ENCODE measurements at places on chromosomes 7 and 10.

DNA sequence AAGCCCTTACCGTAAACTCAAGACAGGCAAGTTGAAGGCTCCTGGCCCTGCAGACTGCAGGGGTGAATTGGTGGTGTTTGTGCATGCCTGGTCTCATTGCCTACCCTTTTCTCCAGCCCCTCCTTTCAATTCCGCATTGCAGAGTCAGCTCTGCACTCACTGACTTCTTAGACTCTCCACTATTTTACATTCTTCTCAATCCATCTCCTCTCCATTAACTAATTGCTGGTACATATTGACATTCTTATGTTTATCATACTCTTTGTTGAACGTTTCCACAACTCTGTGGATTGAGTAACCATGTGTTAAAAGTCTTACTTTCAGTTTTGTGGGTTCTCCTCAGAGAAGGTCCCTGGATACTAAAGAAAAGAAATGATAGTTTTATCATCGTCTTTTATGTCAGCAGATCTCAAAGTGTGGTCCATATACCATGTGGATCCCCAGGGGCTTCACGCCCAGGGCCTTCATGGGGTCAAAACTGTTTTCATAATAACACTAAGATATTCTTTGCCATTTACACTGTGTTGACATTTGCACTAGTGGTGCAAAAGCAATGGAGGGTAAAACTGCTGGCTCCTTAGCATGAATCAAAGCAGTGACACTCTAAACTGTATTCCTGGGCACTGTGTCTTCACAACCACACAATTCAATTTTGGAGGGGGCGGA is 135.4 kb upstream of the FZD1 start:
- no peak for DNase-seq

GRCh38 chr10:96208946-96209345 is 62.4 kb downstream of the BLNK start:
- no peak for DNase-seq

- DNase-seq = no peak
Measured at GRCh38 chr10:62728479-62728878, 76.0 kb upstream of the ADO start.

- no peak for DNase-seq
Measured at GRCh38 chr10:130246113-130246512, 109.9 kb downstream of the GLRX3 start.

- no peak for DNase-seq
Measured at GRCh38 chr7:4068286-4068685, 613.8 kb upstream of the FOXK1 start.

- DNase-seq = no peak
Measured at GRCh38 chr7:15889507-15889906, 203.0 kb upstream of the MEOX2 start.

DNA sequence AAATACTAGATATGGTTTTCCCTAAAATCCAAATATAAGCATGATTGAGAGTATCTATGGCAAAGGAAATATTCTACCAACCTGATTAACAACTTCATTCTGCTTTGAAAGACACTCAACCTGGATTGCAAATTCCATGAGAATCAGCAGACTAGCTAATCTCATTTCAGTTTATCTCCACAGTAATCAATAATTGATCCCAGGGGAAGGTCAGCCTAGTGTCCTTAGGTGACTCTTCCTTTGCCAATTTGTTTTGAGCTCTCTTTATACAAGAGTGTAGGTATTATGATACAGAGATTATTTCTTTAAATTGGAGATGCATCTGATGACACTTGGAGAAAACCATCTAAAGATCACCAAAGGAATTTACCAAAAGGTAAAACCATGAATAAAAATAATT is 100.3 kb downstream of the GRM8 start:
- no peak for DNase-seq

GRCh38 chr10:132162021-132162531 is 24.7 kb upstream of the DPYSL4 start:
- DNase-seq = no peak

DNA sequence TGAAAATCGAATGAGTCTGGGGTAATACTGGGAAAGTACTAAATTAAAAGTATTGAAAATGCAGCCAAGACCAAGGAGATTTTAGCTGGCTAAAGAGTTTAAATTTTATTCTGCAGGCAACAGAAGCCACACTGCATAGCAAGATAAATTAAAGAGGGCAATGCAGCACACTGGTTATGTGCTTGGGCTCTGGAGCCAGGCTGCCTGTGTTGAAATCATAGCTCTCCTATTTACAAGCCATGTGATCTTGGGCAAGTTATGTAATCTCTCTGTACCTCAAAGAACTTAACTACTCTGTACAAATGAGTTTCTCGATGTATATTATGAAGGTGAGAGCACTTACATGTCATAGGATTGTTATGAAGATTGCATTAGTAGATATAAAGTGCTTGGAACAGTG is 9.9 kb downstream of the SLC25A13 start:
- no peak for DNase-seq

- no peak for DNase-seq
Measured at GRCh38 chr7:55641811-55642210, 69.5 kb upstream of the VOPP1 start.

DNA sequence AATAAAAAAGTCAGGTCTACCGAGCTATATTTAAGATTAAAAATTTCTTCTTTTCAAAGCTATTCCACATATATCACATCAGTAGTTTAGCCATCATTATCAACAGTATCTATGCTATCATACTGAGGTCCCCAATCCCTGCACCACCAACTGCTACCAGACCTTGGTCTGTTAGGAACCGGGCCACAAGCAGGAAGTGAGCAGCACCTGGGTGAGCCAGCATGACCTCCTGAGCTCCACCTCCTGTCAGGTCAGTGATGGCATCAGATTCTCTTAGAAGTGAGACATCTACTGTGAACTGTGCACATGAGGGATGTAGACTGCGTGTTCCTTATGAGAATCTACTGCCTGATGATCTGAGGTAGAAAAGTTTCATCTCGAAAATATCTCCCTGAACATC is 632.1 kb upstream of the KCND2 start:
- DNase-seq = no peak

GRCh38 chr7:55427800-55428199 is 62.7 kb downstream of the LANCL2 start:
- no peak for DNase-seq

- no peak for DNase-seq
Measured at GRCh38 chr10:95675403-95676116, 18.2 kb downstream of the TCTN3 start.

DNA sequence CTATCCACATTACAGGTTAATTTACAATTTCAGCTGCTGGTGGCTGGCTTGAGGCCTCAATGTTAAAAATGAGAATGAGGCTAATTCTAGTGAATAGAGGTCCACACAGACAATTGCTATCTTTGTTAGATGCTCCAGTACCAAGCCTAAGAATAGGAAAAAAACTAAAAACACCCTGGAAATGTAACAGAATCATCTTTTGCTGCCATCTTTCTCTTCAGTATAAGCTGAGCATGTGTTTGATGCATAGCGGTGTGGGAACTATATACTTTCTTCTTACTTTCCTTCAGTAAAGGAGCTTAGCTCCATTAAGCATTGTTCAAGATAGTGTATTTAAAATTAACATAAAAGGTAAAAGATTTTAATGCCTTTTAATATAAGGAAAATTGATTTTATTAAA is 5.6 kb downstream of the TMEM229A start:
- no peak for DNase-seq

DNA sequence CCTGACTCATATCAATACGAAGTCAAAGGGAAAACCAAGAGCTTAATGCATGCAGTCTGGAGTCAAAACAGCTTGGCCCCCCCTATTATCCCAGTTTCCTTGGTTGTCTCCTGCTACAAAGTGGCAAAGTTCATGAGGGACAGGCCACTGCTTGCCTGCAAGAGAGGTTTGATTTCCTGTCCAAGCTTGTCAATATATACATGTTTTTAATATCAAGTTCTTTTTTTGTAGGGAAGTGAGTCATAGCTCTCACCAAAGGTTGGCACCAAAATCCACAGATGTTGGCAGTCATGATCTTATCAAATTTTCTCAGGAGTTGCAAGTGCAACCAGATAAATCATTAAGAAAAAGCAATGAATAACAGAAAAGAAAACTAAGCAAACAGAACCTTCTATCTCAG is 176.8 kb downstream of the COBL start:
- no peak for DNase-seq

DNA sequence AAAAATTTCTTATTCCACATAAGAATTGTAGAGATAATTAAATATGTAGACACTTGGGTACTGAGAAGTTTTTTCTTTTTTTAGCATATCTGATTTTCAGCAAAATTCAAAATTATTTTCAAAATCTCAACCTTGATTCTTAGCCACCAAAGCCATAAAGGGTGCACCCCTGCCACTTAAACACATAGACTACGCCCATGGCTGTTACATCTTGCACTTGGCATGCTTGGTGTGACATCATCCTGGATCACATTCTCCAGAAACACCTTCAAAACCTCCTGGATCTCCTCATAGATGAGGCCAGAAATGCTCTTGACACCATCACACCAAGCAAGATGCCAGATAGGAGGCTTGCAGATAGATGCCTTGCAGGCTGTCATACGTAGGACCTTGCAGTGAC is 89.1 kb upstream of the KLF14 start:
- no peak for DNase-seq

- DNase-seq = no peak
Measured at GRCh38 chr7:33623267-33623666, 282.1 kb upstream of the BMPER start.

DNA sequence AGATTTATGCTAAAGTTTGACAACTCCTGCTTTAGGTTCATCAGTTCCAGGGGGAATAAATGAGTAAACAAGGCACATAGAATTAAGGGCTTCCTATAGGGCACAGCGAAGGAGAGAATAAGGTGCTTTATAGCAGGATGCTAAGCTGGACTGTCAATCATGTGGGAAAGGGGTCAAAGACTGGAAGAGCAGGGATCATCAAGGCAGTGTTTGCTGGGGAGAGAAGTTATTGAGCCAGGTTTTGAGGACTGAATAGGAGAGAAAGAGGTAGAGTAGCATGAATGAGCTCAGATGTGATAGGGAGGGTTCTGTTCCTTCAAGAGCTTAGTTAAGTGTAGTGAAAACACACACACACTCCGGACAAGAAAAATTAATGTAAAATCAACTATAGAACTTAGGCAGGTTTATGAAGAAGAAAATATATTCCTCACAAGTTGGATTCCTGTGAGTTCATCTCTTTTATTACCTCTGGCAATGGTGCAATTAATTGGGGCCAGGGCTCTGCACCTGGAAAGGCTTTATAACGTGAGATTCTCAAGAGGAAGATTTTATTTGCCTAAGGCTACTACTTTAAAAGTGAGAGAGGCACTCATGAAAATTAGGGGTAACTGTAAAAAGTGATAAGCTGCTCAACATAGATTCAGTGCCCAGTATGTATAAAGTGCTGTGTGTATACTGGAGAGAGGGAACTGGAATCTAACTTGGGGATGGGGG is 222.4 kb downstream of the AUTS2 start:
- DNase-seq = no peak

DNA sequence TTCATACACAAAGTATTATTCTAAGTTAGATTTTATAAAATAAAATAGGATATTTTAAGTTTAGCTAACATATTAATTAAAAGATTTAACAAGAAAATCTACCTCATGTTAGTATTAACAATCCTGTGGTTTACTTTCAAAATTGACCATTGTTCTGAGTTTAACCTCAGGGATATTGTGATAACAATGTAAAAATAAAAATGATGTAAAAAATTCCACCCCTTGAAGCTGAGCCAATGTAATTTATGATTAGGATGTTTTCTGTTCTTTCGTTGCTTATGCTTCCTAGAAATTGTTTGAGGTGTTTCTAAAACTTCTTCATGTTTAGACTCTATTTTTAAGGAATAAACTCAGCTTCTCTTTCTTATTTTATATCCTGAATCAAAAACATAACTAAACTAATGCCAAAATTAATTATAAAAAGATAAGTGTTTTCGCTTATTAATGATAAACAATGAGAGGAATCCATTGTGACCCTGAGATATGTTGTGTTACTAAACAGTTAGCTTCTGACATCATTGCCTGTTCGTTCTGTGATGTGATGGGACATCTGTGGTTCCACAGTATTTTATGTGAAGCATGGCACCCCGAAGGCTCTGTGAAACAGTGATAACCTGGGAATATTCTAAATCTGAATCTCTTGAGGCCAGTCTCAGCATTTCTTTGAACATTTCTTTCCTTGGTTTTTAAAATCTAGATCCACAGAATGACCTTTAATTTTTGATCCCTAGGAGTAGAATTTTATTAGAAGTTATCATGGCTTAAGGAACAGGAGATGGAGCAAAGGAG is 340.8 kb downstream of the ARL4A start:
- no peak for DNase-seq

- no peak for DNase-seq
Measured at GRCh38 chr7:106329408-106329807, 44.6 kb upstream of the NAMPT start.

GRCh38 chr10:62025134-62025794 is 123.8 kb downstream of the ARID5B start:
- no peak for DNase-seq

DNA sequence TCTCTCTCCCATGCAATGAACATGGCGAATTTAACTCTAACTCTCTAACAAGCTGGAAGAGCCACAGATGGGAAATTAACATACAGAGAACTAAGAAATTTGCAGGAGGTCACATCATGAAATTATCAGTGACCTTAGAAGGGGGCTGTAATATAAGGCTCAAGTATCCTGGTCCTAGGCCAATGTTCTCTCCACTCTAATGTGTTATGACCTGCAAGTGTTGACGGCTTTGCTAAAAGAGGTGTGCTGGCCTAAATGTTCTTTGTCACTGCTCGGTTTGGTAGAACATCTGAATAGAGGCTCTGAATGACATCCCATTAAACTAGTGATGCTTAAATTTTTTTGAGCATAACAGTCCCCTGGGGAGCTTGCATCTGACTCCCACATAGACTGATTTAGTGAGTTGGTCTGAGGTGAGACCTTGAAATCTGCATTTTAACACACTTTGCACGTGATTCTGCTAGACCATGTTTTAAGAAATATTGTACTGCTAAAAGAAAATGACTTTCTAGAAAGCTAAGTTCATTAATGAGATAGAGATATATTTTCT is 129.3 kb downstream of the GFRA1 start:
- no peak for DNase-seq

GRCh38 chr10:117413928-117414618 is 38.8 kb upstream of the PDZD8 start:
- no peak for DNase-seq

- DNase-seq = no peak
Measured at GRCh38 chr10:1059902-1060301, 3.7 kb downstream of the WDR37 start.

- no peak for DNase-seq
Measured at GRCh38 chr7:116828281-116828680, 34.1 kb upstream of the CAPZA2 start.
